AG10803 (cell line): ENCODE measurements at places on chromosomes 12 and 14.

- DNase-seq, result peak; percentile 28
Observed at GRCh38 chr14:96754845-96755184, 42.4 kb upstream of the VRK1 start.

GRCh38 chr12:101173197-101173749 is 36.8 kb downstream of the SLC5A8 start:
- no peak for DNase-seq

DNA sequence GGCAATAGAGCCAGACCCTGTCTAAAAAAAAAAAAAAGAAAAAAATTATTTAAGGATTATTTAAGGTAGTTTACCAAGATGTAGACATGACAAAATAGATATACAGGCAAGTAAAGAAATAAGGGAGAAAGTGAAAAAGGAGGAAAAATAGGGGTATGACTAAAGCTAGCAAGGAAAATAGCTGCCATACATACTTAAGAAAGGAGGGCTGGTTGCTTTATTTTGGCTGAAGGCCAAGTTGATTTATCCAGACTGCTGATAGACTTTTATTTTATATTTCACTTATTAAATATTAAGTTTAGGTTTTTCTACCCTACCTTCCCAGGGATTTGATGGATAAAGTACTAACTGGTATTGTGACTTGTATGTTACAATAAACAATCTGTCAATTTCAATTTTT is 8.3 kb upstream of the AEBP2 start:
- no peak for DNase-seq

DNA sequence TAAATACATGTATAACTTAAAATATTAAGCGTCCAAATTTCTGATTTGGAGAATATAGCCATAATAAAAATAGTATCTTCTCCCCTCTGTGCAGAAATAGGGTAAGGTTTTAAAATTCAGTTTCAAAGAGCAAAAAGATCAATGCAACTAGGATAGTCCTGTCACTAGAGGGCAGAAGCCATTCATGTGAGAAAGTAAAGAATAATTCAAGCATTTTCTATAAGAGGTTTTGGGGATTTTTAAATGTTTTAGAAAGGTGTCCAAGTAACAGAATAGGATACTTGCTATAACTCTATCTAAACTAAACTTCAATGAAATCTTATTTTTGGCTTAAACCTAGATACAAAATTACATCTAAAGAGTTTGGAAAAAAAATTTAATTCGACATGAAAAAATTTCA is 50.3 kb downstream of the ADAMTS20 start:
- DNase-seq, result peak; percentile 18

GRCh38 chr14:36319899-36320199 is 588 bp downstream of the MBIP start:
- DNase-seq, result no peak

DNA sequence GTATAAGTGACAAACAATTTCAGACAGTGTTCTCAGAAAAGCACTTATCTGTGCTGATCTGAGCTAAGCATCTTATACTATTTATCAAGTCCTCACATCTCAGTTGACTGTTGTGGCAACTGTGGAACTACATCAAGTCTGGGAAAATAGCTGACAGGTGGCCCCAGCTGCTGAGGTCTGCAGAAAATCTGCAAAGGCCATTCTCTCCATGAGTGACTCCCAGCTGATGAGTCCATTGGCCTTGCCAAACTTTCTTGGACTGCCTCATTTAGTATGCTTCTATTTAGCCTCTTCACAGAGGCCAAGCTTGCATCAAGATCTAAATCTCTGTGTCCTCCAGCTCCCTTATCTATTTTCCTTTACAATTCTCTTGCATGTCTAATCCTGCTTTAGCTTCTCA is 174.5 kb upstream of the RBM19 start:
- DNase-seq, result no peak

DNA sequence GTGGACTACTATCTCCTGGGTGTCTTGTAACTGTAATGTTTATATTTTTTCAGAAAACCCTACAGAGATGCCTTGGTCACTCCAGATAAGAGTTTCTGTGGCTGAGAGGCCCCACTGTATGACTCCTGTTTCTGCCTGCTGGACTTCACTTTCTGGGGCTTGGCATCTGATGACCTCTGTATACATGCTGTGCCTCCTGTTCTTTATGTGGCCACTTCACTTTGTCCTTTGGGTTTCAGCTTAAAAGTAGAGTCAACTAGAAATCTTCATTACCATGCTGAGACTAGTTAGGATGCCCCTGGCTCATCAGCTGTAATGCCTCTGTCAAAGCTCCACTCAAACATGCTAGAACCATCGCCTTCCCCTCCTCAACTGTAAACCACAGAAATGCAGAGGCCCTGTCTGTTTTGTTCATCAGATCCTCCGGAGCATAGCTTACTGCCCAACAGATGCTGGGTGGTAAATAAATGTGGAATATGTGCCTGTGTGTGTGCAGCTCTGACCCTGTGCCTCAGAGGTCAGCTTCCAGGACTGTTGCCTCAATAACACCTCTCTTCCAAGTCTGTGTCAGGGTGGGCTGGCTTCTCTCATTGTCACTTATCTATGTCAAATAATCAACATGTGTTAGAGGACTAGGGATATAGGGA is 25.5 kb downstream of the ZNF664 start:
- peak; percentile 36 for DNase-seq

GRCh38 chr14:88933191-88933590 is 108.7 kb downstream of the TTC8 start:
- DNase-seq, result no peak

DNA sequence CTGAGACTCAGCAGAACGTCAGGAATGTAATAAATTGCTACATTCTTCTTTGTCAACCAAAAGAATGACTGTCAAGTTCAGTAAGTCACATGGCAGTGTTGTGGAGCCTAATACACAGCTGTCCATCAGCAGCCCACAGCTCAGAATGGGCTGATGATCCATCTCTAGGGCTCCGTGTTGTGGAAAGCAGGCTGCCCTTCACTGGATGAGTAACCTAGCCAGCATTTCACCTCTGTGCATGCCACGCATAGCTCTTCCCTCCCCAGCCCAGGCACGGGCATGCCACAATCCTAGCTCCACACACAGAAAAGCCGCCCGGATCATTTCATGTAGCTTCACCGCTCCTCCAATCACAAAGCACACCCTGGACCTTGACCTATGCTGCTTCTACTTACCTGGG is 878.0 kb upstream of the TMEM132C start:
- no peak for DNase-seq

DNA sequence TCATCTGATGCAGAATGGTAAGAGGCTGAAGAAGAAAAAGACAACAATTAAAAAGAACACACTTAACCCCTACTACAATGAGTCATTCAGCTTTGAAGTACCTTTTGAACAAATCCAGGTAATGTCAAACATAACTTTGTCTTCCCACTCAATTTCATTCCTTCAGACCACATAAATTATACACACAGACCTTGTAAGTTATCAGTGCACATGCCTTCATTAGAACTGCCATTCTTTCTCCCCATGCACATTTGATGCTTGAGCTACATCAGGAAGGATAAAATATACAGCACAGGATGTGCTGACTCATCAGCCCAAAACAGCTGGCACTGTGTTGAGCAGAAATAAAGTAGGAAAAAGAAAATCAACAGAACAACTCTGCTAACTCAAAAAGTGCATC is 246.7 kb downstream of the PAWR start:
- peak; percentile 37 for DNase-seq

DNA sequence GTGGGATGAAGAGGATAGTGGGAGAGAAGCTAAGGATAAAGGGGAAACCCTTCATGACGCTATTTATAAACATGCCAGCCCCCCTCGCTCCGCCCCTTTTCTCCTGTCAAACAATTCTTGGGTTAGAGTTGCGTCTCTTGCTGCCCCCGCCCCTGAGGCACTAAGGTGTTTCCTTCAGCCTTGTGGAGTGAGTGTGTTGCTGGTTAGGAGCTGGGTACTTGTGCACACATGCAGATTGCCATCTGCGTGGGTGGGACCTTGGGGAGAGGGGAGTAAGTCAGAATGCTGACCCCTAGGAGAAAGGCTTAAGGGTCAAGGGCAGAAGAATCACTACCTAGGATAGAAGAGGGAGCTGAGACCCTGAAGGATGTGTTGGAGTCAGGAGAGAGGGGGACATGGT is 5.4 kb downstream of the FOXJ2 start:
- DNase-seq, result no peak

GRCh38 chr14:100092832-100093231 is 27.6 kb downstream of the EVL start:
- no peak for DNase-seq

GRCh38 chr12:70448371-70448770 is 82.3 kb downstream of the KCNMB4 start:
- peak; percentile 6 for DNase-seq

DNA sequence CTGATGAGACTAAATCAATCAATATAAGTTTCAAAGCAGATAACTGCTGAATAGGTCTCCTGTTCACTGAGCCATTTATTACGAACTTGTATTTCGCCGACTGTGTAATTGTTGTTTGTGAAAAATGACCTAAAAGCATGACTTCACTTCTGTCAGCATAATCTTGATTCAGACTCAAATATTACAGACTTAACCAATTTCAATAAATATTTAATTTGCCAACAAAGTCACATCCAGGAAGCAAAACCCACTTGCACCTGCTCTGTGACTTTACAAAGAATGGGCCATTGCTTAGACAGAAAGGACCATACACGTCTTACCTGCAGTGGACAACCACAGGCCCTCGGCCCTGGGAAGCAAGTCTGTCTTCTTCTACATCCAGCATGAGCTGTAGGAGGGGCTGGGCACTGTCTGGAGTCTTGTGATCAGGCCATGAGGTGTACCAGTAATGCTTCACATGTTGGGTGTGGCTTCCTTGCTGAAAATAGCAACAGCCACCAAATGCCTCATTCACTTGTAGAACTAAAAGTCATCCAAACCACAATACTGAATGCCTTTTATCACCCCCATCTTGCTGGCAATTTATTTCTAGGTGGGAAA is 23.5 kb upstream of the PTPRB start:
- DNase-seq, result peak; percentile 88

- no peak for DNase-seq
Observed at GRCh38 chr12:63353559-63353958, 202.6 kb upstream of the AVPR1A start.

DNA sequence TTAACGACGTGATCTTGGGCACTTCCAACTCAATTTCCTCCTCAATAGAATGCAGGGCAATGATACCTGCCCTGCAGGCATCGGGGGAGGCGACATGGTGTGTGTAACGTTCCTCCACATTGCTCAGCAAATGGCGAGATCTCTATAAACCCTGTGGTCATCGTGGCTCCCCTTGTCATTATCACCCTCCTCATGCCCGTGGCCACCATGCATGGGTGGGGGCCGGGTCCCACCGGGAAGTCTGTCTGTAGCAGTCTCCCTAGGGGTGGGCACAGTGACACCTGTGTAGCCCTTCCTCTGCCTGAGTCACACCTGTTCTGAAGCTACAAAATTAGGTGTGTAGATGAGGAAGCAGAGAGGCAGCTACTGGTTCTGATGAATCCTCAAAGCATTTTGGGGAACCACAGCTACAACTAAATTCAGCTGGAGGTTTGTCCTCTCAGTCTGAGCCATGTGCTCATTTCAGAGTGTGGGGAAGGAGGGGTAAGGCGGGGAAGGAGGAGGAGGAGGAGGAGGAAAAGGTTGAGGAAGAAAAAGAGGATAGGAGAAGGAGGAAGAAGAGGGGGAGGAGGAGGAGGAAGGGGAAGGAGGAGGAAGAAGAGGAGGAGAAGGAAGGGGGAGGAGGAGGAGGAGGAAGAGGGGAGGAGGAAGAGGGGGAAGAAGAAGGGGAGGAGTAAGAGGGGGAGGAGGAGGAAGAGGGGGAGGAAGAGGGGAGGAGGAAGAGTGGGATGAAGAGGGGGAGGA is 11.0 kb upstream of the CACNA2D4 start:
- DNase-seq, result no peak
